Heart left ventricle (tissue), 16 donors: ENCODE measurements at places on chromosomes 7 and 10. TPM values are rescaled to one million over a fixed set of nuclear protein-coding genes. Genes with fewer than 3 reads are reported as not detected.

GRCh38 chr7:66871076-66871475 lies 49.9 kb upstream of the TMEM248 start:
- no peaks in the 10 kb centered on the region for H3K27me3 ChIP-seq
- no peak overlapping the region for H3K27ac ChIP-seq
- H3K4me3 ChIP-seq = no peak overlapping the region
- H3K4me1 ChIP-seq = no peaks in the 10 kb centered on the region
- no peak for DNase-seq

DNA sequence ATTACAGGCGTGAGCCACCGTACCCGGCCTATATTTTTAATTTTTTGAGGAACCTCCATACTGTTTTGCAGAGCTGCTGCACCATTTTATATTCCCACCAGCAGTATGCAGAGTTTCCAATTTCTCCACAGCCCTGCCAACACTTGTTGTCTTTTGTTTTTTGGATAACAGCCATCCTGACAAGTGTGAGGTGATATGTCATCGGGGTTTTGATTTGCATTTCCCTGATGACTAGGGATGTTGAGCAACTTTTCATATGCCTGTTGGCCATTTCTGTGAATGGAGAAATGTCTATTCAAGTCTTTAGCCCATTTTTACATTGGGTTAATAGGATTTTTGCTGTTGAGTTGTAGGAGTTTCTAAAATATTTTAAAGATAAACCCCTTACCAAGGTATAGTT lies 22.2 kb downstream of the ENTPD7 start:
- peaks cover 4% of the 10 kb centered on the region for H3K4me1 ChIP-seq
- DNase-seq = no peak
- H3K4me3 ChIP-seq = no peak overlapping the region
- no peak overlapping the region for H3K27ac ChIP-seq
- H3K27me3 ChIP-seq = no peaks in the 10 kb centered on the region

DNA sequence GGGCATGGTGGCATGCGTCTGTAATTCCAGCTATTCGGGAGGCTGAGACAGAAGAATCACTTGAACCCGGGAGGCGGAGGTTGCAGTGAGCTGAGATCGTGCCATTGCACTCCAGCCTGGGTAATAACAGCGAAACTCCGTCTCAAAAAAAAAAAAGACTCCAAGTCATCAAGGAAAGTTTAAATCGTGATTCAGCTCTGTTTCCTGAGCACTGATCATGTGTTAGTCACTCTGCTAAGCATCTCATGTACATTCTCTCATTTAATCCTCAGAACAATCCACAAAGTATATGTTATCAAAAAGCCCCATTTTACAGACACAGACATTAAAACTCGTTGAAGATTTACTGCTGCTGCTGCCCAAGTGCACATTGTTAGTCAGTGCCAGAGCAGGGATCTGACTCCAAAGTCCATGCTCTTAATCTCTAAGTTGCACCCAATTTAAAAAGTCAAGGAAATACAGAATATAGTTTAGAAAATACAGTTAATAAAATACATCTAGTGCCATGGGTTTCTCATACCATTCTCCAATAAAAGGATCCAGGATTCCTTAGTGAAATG lies 6.2 kb downstream of the PIK3AP1 start:
- H3K4me3 ChIP-seq = no peak overlapping the region
- no peak for DNase-seq
- H3K27ac ChIP-seq = no peak overlapping the region
- H3K4me1 ChIP-seq = no peaks in the 10 kb centered on the region
- no peaks in the 10 kb centered on the region for H3K27me3 ChIP-seq

BLNK gene
- 0.79 TPM for total RNA-seq

LAMB1 gene
- 74.9 TPM for total RNA-seq
